NCI-H1417 (cell line): ENCODE measurements at places on chromosomes 2 and 18.

- no peak for DNase-seq
Observed at GRCh38 chr2:45433363-45433762, 177.7 kb downstream of the SRBD1 start.

GRCh38 chr18:46814399-46814798, 57.5 kb upstream of the ST8SIA5 start:
- DNase-seq, result no peak

GRCh38 chr2:84880645-84881521, at the start of gene TRABD2A:
Gene TRABD2A, minus strand, starts transcription at chr2:84881084. Its CDS starts 45 bp downstream, at chr2:84881039.
- DNase-seq, result peak; percentile 37

GRCh38 chr2:81876624-81877023, 1572.1 kb upstream of the LRRTM1 start:
- DNase-seq, result no peak

- DNase-seq, result no peak
Observed at GRCh38 chr18:45370255-45371010, 244.8 kb upstream of the SLC14A2 start.
